Mesendoderm (in vitro differentiated cells): ENCODE measurements at places on chromosomes 3 and 15.

DNA sequence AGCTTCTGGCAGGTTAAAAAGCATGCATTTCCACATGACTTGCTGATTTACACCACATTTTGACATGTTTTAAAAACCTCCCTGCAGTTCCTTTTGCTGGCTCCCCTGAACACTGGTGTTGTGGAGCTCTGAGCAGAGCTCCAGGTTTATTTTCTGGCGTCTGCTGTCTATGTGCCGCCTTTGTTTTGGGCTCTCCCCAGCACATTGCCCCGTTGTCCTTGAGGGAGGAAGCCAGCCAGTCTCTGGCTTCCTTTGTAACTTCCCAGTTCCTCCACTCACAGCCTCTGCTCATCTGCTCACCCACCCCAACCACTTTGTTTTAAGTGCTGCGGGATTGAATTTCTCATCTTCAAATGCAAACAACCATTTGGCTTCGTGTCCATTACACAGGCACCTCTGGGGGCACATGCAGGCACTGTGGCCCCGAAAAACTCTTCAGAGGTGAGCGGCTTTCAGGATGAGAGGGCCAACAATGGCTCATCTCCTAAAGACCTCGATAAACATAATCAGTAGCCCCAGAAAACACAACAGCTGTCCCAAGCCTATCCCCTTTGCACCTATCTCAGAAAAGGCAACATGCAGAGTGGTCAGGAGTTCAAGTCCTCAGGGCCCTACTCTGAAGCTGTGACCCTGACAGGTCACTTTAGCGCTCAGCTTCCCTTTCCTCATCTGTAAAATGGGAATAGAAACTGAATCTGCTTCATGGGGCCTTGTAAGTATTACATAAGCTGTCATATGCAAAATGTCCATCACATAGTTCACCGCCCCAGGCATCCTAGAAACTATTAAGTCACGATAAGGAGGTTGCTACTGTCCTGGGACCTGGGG lies 1.3 kb upstream of the MEF2A start:
- peak; percentile 53 for DNase-seq

DNA sequence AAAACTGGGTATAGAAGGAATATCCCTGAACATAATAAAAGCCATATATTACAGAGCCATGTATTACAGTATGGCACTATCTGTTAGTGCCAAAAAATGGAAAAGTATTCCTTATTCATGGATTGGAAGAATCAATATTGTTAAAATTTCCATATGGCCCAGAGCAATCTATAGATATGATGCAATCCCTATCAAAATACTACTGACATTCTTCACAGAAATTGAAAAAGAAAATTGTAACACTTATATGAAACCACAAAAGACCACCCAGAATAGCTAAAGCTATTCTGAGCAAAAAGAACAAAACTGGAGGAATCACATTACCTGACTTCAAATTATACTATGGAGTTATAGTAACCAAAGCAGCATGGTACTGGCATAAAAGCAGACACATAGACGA lies 218.8 kb downstream of the PLCL2 start:
- DNase-seq = no peak

DNA sequence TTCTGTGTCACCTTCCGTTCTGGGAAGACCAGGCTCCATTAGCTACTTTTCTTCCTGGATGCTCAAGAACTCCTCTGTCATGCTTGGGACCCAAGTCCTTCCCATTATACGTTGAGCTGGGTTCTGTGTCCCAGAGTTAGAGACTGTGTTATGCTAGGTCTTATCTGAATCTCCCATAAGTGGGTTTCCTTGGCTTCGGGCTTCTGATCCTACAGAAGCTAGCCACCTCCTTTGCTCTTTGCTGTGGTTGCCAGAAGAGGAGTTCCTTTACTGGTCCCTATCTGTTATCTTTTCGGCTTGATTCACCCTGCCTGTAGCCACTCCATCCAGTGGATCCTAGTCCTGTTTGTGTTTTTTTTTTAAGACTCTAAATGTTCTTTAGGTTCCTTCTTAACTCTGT lies 38.0 kb downstream of the TYRO3 start:
- no peak for DNase-seq

DNA sequence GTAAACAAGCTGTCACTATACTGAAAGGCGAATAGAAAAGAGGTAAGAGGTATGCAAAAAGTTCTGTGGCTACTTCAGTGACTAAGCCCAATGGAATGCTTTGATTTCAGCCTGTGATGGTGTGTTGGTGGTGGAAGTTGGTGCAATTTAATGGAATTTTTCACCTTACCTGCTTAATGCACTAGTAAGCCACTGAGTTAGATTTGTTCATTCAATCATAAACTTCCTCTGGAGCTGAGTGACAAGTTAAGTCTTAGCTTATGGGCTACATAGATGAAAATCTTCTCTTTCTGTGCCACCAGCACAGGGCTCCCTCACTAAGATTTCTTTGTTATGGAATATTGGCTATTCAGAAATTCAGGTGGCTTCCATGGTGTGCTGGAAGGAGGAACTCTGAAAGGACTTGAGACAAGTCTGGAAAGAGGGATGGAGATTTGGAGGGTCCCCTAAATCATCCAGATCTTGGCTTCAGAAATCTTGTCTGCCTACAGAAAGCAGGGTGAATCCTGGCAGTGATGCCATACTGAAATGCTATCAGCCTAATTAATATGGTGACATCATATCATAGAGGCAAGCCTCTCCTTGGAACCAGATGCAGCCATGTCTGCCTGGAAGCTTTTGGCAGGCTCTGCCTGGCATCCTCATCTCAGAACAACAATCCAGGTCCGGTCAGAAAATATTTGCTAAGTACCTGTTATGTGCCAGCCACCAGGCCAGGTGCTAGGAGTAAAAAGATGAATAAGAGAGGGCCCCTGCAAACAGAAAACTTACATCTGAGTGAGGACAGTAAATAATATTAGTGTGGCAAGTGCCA lies 8.1 kb upstream of the GAP43 start:
- DNase-seq = peak; percentile 94

GRCh38 chr15:100981086-100981485 lies 61.9 kb downstream of the LRRK1 start:
- no peak for DNase-seq

DNA sequence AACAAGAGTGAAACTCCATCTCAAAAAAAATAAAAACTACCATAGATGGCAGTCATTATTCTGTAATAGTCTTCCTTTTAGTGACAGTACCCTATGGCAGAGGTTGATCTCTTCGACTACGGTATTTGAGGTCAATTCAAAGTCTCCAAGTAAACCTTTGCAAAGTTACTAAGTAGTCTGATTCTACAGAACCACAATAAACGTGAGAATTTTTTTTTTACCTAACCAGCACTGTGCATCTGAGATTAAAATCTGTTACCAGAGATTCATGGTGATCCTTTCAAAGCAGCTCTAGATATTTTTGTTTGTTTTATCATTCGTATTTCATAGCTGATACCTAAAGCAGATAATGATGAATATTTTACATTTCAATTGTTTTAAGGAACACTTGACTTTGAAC lies 86.6 kb upstream of the CHD2 start:
- no peak for DNase-seq

GRCh38 chr3:18308096-18308650 lies 117.0 kb downstream of the SATB1 start:
- no peak for DNase-seq

DNA sequence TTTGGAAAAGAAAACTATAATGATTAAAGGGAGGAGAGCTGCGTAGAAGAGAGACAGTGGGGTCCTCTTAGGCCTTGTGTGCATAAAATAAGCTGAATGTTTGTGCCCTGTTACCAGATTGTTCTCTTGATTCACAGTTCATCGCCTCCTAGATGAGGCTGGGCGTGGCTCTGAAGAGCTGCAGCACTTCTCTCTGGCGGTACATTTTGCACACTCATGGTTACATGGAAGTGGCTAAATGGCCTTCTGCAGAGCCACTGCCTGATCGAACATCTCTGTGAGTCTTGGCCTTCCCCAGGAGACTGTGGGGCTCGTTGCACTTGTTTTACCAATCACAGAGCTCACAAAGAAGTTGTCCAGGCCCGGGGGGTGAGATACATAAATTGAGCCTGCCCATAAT lies 208.8 kb downstream of the GABRG3 start:
- DNase-seq = no peak

DNA sequence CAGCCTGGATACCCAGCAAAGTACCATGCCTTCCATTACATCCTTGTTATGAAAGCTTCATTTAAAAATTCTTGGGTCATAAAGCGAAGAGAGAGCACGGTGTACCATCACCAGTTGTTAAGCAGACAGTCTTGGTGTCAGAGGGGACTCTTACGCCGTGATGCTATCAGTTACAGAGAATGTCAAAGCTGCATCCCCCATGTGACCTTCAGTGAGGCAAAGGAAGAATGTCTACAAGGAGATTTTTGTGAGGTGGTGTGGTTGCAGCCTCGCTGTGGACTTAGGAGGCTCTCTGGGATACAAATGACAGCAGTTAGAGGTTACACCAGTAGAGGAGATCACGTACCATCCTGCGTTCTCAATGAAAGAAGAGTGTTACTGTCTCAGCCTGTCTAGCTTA lies 278.3 kb downstream of the FEZF2 start:
- DNase-seq = no peak

DNA sequence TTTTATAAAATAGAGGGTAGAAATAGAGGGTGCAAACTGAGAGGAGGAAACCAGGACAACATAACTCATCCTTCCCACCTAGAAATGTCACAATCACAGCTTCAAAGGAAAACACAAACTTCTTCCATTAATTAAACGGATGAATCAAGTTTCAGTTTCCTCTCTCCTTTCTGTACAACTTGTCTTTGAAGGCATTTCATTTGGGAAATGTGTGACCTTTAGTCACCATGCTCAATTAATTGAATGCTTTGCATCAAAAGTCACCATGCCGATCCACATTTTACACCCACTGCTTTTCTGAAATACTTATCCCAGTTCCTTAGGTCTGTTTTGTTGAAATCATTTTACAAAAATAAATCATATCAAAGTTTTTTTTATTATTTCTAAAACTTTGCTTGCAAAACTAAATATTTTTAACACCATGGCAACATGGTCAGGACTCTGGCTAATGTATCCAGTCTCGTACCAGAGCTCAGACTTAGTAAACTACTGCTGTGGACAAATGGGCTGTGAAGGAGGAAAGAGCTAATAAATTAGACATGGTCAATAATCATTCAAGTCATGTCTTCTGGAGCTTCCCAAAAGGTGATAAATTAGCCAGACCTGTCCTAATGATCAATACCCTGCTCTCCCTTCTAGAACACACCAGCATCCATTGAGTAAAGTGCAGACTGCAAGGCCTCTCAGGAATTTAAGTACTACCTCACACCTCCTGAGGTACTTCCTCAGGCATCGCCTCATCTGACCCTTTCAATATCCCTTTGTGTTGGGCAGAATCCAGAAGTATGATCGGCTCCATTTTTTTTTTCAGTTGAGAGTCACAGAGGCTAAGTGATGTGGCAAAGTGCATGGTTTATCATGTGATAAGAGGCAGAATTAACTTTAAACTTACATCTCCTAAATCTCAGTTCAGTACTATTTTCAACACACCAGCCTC lies 161.3 kb downstream of the GREM1 start:
- peak; percentile 50 for DNase-seq

GRCh38 chr15:58595516-58596263 lies 153.8 kb downstream of the ADAM10 start:
- DNase-seq = no peak

GRCh38 chr15:68638953-68639515 lies 60.2 kb downstream of the CORO2B start:
- DNase-seq = no peak

DNA sequence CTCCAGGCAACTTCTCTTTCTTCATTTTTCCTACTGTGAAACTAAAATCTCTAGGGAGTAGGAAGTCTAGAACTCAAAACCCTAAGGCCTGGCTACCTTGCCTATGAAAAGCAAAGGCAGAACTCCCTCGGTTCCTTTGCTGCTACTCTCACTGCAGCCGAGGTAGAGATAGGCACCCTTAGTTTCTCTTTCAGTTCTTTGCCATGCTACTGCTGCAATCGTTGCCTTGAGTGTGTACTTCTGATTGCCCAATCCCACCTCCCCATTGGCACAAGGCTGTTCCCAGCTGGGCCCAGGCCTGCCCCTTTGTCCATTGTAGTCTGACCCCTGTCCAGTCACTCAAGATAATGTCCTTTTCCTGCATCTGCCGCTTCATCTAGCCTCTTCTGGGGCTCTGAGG lies 92.3 kb upstream of the MRPS22 start:
- DNase-seq = no peak

DNA sequence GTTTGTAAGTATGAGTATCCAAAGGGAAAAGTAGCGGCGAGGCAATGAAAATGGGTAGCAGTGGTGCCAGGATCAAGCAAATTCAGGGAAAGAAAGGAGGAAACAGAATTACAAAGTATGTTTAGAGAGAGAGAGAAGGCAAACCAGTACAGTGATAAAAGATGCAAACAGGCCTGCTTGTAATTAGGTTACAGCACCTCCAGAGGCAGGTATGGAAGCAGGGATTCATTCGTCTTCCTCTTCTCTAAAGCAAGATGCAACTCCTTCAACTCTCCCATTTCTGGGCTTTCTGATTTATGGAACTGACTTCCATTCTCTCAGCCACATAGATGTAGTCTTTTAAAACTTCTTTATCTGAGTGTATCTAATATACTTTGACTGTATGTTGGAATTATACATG lies 68.0 kb downstream of the CRYBG3 start:
- DNase-seq = peak; percentile 7

DNA sequence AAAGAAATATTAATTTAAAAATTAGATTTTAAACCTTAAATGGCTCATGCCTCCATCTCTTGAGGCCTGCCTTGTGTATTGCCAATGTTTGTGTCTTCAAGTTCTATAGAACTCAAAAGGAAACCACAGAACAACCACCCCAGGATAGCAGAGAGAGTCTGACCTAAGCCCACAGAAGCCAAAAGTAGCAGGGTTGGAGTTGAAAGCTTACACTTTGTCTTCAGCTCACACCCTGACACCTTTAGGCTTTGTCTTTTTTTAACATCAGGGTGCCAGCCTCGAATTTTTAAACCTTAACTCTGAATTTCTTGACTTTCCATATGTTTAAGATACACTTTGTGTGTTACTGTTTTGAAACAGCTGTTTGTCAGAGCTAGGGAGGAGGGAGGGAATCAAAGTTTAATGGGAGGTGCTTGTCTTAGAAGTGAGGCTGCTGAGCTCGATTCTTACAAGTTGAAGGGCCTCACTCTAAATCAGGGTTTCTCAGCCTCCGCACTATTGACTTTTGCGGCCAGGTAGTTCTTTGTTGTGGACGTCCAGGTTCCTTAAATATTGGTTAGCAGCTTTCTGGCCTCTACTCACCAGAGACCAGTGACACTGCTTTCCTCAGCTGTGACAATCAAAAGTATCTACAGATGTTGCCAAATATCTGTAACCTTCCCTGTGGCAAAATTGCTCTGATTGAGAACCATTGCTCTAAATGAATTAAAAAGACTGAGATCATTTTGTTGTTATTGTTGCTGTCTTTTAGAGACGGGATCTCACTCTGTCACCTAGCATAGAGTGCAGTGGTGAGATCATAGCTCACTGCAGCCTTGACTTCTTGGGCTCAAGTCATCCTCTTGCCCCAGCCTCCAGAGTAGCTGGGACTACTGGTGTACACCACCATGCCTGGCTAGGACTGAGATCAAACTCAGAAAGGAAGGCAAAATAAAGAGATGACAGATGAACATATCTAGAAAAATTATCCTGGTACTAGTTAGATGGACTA lies 139.2 kb upstream of the EOMES start:
- peak; percentile 27 for DNase-seq
